ENCODE measurements at places on chromosomes 1 and 21.

- peak; percentile 97 for DNase-seq
Observed at GRCh38 chr1:227759341-227760300, 24.4 kb downstream of the SNAP47 start.

GRCh38 chr1:26431979-26432695, at the start of gene DHDDS:
Gene DHDDS, plus strand, starts transcription at chr1:26432321. Its CDS starts 625 bp downstream, at chr1:26432946.
- DNase-seq, result peak; percentile 100

DNA sequence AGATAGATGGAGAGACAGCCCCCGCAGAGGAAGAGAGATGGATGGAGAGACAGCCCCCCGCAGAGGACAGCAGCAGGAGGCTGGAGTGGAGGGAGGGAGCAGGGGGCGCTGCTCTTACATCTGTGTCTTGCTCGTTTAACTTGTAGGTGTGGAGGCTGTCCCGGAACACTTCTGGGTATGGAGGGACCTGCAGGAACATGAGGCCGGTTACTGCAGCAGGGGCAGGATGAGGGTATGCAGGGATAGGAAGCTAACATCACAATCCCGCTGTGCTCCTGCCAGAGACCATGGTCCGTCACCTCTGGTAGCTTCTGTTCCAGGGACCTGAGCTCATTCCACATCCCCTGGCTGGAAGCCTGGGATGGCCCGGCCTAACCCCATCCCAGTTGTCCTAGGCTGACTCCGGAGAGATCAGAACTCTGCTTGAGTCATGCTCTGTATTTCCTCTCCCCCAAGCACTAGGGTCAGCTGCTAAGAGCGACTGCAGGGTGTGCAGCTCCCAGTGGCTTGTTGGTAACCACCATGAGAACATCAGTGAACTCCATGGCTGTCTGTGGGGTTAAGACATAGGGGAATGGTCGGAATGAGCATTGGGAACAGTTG, 36.7 kb upstream of the GOLT1A start:
- no peak for DNase-seq

GRCh38 chr1:171807556-171807955, 26.1 kb downstream of the METTL13 start:
- no peak for DNase-seq

DNA sequence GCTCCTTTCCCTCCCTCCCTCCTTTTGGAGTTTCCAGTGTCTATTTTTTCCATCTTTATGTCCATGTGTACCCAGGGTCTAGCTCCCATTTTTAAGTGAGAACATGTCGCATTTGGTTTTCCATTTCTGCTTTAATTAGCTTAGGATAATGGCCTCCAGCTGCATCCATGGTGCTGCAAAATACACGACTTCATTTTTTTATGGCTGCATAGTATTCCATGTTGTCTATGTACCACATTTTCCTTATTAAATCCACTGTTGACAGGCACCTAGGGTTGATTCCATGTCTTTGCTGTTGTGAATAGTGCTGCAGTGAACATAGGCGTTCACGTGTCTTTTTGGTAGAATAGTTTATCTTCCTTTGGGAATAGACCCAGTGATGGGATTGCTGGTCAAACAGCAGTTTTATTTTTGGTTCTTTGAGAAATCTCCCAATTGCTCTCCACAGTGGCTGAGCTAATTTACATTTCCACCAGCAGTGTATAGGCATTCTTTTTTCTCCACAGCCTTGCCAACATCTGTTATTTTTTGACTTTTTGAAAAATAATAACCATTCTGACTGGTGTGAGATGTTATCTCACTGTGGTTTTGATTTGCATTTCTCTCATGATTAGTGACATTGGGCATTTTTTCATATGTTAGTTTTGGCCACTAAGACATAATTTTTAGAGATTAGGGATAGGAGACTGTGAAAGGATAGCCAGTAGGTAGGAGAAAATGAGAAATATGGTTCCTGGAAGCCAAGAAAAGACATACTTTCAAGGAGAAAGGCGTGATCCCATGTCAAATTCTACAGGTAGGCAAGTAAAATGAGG, 50.4 kb downstream of the ADAMTS1 start:
- DNase-seq, result no peak

GRCh38 chr1:33916786-33917185, 52.9 kb downstream of the HMGB4 start:
- no peak for DNase-seq

GRCh38 chr1:29284961-29285560, 48.7 kb downstream of the PTPRU start:
- no peak for DNase-seq

GRCh38 chr1:168556647-168557046, 12.8 kb upstream of the XCL2 start:
- peak; percentile 4 for DNase-seq

GRCh38 chr1:207808322-207808705, 56.5 kb downstream of the CD46 start:
- no peak for DNase-seq

- DNase-seq, result no peak
Observed at GRCh38 chr21:44568667-44569556, 4.6 kb upstream of the KRTAP10-4 start.

- no peak for DNase-seq
Observed at GRCh38 chr1:76939817-76940216, 72.5 kb downstream of the ST6GALNAC5 start.

DNA sequence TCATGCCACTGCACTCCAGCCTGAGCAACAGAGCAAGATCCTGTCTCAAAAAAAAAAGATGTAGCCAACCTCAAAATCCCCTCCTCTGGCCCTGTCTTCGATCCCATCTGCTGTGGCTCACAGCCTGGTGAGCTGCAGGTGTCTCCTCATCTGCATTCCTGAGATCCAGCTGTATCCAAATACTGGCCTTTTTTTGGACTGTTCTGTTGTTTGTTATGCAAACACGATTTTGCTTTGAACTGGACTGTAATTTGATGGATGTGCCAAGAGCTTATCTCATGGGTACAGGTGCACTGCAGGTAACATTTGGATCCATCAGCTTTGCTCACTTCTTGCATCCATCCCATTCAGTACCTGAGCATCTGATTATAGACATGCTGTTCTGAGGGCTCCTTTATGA, 14.1 kb upstream of the FAM43B start:
- DNase-seq, result no peak

- no peak for DNase-seq
Observed at GRCh38 chr1:81738875-81739274, 61.9 kb upstream of the ADGRL2 start.

DNA sequence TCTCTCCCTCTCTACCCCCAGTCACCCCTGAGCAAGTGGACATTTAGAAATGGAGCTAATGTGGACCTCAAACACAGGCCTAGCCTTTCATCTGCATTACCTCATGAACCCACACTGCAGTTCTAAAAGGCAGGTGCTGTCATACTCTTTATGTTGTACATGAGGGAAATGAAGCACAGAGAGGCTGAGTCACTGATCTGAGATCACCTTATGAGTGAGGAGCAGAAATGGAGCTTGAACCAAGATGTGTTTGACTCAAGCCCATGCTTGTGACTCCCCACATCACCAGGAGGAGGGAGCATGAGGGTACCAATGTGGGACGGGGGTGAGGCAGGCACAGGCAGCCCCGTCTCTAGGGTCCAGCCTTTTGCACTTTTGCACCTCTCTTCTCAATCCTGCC, 702.8 kb downstream of the PTPRU start:
- DNase-seq, result no peak

GRCh38 chr1:95339377-95339776, 105.4 kb downstream of the RWDD3 start:
- no peak for DNase-seq

DNA sequence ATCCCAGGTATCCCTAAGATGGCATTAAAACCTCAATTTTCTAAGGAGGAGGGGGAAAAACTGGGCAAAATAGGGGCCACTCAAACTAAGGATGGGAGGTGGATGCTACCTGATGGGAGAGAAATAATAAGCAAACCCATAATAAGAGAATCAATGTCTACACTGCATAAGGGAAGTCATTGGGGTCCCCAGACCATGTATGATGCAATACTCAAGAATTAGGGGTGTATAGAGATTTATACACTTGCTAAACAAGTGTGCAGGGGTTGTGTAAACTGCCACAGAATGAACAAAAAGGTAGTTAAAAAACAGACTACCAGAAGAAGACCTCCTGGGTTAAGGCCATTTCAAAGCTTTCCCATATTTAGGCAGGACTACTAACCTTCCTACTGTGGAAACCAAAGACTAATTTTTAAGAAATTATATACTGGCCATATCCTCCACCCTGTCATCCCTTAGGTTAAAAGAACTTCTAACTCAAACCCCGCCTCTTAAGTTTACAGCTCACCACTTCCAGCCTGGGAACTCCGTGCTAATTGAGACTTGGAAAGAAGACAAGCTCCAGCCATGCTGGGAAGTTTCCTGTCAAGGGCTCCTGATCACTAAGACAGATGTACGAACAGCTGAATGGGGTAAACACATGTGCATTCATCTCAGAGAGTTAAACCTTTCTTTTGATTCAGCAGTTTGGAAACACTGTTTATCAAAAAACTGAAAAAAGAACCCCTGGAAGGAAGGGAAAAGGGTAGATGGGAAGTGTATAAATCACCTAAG, 64.4 kb upstream of the TLR5 start:
- DNase-seq, result peak; percentile 49

Measured in AG08395 (cell line).